ENCODE measurements at places on chromosomes 12 and 14. TPM values are rescaled to one million over a fixed set of nuclear protein-coding genes. Genes with fewer than 3 reads are reported as not detected.

The AICDA gene
- total RNA-seq, result 0.15 TPM

The KRT85 gene
- total RNA-seq, result not detected

The PRKCH gene
- total RNA-seq, result 5.7 TPM

The KANSL2 gene
- total RNA-seq, result 39.9 TPM

The CERS5 gene
- 26.5 TPM for total RNA-seq

The NOS1 gene
- 0.46 TPM for total RNA-seq
